ENCODE measurements at places on chromosomes 11 and 22.

DNA sequence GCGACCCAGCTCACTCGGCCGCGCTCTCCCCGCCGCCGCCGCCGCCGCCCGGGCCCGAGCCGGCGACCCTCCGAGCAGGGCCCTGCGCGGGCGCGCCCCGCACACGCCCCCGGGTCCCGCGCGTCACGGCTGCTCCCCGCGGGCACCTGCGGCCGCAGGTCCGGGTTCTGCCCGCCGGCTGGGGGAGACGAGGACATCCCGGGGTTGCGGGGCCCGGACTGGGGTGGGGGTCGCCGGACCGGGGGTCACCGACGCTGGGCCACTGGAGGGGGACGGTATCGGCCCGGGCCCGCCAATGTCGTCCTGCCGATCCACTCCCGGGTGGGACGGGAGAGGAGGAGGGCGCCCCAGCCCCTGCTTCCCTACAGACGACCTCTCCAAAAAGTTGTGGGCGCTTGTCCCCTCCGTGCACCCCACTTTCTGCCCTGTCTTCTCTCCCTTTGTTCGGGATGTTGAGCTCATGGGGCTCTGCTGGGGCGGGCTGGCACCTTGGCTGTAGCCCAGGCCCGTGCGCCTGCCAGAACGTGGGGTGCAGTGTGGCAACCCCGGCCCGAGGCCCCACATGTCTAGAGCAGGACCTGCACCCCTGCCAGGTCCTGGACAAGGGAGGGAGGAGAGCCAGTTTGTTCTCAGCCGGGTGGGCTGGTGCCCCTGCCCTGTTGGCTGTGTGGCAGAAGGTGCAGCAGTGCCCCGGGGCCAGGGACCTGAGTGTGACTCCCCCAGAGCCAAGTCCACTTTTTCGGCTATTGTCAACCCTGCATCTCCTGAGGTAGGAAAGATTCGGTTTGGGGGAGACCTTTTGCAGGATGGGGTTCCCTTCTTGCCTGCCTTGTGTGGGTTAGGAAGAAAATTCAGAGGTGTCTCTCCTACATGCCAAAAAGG lies 40.2 kb upstream of the CELSR1 start:
- no peak for DNase-seq

DNA sequence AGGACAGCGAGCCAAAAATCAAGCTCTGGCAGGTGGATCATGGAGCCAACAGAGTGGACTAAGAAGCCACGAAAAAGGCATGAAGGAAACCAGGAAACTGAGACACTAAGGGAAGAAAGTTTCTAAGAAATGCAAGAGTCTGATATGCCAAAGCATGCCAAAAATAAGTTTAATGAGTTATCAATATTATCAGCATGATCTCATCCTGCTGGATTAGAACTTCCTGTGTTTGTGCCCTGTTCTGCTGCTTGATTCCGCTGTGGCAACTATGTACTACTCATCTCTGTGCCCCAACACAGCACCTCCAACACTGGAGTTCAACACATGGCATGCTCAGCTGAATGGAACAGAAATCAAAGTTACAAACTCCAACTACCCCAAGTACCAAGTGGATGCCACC lies 10.8 kb downstream of the SNX19 start:
- DNase-seq, result no peak

DNA sequence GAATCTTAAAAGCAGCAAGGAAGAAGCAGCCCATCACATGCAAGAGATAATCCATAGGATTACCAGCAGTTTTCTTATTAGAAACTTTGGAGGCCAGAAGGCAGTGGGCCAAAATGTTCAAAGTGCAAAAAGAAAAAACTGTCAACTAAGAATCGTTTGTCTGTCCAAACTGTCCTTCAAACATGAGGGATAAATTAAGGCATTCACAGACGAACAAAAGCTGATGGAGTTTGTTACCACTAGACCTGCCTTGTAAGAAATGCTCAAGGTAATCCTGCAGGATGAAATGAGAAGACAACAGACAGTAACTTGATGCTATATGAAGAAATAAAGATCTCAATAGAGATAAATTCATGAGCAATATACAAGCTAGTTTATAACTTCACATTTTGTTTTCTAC lies 150.4 kb downstream of the WNT7B start:
- DNase-seq, result no peak

GRCh38 chr11:64071849-64072248 lies 36.1 kb downstream of the FLRT1 start:
- no peak for DNase-seq

DNA sequence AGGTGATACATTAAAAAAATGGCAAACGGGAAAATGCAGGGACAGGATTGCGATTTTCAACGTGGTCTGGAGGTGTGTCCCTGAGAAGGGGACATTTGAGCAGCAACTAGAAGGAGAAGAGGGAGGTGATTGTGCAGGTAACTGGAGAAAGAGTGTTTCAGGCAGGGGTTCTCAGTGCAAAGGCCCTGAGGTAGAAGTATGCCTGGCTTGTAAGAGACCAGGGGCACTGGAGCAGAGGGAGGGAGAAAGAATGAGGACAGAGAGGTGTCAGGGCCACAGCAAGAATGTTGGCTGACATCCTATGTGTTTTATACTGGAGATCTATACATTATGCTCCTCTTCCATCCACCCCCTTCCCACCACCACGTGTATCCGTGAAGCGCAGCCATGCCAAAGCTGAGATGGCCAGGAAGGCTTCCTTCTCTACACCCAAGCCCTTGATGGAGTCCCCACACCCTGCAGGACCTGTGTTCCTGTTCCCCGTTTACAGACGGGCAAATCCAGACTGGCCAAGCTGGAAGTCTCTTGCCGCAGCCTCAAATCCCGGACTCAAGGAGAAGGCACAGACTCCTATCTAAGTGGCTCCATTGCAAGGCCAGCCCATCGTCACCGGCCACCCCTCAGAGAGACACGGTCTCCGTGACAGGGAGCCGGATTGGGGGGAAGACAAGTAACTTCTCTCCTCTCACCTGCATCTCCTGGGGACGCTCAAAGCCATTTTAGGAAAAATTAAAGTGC lies 416.1 kb downstream of the MN1 start:
- DNase-seq, result no peak

GRCh38 chr22:39665229-39665628 lies 94.7 kb downstream of the CACNA1I start:
- no peak for DNase-seq

- DNase-seq, result no peak
These were observed 140.8 kb downstream of the SNX19 start for GRCh38 chr11:130775306-130776060.

DNA sequence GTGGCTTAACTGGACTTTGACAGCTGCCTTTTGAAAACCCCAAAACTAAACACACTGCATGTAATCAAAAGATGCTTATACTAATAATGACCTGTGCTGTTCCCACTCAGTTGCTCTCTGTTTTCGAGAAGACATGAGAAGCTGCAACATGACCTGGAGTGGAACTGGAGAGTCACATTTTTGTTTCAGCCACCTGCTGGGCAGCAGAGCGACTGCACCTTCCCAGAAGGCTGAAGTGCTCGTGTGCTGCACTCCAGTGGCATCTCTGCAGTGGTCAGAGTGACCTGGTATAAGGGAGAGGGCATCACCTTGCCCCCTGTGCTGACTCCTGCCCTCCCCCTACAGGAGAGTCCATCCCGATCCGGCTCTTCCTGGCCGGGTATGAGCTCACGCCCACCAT lies 8.6 kb downstream of the THYN1 start:
- no peak for DNase-seq

DNA sequence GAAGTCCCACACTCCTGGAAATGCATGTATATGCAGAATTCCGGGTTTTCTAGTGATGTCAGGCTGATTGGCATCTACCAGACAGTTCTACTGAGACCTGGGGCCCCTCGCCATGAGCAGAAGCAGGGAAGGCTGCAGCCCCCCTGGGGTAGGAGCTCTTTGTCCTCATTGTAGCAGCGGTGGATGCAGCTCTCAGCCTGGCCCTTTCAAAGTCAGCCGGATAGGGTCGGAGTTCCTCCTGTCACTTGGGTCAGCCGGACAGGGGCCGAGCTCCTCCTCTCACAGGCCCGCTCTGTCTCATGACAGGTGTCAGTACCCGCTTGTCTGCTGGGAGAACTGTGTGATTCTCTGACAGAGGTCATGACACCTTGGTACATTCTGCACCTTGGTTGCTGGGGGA lies 30.0 kb downstream of the MRGPRD start:
- DNase-seq, result no peak

GRCh38 chr22:37529652-37530345 lies 10.6 kb upstream of the CARD10 start:
- DNase-seq, result peak; percentile 50

DNA sequence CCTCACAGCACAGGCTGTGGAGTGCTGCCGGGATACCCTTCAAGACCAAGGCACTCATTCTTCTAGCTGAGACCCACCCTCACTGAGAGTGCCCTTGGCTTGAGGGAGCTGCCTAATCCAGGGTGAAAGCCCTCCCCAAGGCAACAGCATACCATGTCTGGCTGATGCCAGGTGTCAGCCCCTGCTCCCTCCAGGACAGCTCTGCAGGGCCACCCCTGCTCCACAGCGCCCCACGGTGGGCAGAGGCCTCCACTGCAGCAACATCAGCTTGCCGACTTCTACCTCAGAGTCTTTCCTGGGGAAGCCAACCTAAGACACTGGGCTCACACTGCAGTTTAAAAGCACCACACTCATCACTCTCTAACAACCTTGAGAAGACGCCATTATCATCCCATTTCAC lies 29.0 kb downstream of the TTLL1 start:
- peak; percentile 5 for DNase-seq

DNA sequence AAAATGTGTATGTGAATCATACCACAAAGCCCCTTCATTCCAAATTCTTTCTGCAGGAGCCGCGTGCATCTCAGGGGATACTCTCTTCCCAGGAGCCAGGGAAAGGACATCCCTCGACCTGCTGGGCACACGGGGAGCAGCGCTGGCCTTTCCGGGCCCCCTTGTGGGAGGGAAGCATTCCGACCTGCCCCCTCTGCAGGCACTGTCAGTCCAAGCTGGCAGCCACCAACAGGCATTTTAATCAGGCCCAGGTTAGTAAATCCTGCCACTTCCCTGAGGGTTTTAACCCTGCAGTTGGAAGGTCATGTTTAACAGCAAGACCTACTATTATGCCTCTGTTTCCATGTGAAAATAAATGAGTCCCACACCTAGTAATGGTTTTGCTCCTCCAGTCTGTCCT lies 391.5 kb downstream of the SHANK2 start:
- no peak for DNase-seq

DNA sequence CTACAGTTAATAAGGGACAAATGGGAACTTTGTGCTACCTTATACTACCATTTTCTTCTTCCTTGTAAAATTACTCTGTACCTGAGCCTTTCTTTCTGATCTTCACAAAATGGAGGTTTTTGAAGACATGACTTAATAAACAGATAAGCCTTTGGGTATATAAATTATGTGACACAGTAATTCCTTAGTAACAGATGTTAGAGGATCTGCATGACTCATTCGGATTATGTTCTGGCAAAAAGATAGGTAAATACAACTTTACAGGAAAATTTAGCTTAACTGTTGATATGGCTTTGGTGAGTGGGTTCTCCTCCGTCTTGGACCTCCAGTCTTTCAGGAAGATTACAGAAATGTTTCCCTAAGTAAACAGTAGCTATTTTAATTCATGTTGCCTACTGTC lies 61.8 kb downstream of the BID start:
- no peak for DNase-seq

GRCh38 chr11:23542816-23543215 lies 682.5 kb upstream of the CCDC179 start:
- no peak for DNase-seq

DNA sequence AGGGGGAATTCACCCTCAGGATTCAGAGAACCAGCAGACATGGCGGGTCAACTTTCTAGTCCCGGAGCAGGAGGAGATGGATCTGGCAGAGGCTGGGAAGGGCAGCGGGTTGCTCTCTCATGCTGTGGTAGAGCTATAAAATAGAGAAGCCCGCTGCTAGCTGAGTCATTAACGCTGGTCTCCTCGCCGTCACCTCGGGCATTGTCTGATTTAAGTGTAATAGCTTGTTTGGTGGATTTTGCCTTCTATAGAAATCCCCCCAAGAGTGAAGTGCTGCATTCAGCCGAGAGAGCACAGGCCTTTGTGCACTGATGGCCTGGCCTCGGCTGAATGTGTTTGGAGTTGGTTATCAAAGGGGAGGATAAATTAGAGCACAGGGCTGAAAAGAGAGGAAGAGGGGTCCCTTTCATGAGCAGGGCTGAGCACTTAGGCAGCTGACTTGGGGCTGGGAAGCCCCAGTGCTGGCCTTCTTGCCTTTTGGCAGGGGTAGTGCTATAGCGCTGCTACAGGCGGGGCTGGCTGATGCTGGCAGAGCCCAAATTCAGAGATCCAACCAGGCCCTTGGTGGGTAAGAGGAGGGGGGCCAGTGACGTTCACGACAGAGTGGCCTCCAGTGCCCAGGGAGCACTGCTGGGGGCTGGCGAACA lies 161.1 kb upstream of the CADM1 start:
- no peak for DNase-seq

- no peak for DNase-seq
These were observed 35.8 kb downstream of the DUSP8 start for GRCh38 chr11:1536065-1536843.

DNA sequence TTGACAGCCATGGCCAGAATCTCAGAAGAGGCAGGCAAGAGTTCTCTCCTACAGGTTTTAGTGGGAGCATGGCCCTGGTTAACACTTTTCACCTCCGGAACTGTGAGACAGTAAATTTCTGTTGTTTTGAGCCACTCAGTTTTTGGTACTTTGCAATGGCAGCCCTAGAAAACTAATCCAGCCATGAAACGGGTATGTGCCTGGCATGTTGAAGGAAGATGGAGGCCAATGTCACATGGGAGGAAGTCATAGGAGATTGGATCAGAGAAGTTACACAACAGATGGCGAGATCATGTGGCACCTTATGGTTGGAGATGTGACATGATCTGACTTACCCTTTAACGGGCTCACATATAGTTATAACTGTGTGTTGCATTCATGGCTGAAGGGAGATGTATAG lies 63.2 kb upstream of the EED start:
- no peak for DNase-seq

GRCh38 chr11:65315866-65316226 lies 1.2 kb downstream of the CDC42EP2 start:
- no peak for DNase-seq

- DNase-seq, result no peak
These were observed 37.2 kb downstream of the FAM83F start for GRCh38 chr22:40031766-40032470.

GRCh38 chr11:57124917-57125316 lies 56.8 kb upstream of the LRRC55 start:
- DNase-seq, result no peak

GRCh38 chr11:19071255-19071654 lies 10.7 kb upstream of the MRGPRX2 start:
- peak; percentile 79 for DNase-seq

GRCh38 chr11:121575250-121575962 lies 122.6 kb upstream of the SORL1-AS1 start:
- DNase-seq, result no peak

DNA sequence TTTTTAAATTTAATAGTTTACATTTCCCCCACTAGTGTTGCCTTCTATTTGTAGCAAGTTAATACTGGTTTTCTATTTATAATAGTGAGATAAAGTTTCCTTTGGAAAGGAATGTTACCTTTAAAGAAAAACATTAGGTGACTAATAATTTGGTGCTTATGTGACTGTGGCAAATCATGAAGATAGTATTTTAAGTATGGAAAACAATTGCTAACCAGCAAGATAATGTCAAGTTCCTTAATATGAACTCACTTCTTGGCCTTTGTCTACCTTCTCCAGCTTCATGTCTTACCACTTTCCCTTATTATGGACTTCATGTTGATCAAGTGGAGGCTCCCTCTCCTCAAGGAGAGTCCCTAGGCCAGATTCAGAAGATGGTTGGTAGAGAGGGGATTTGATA lies 27.2 kb downstream of the ARHGEF12 start:
- DNase-seq, result no peak
